ENCODE measurements at places on chromosomes 3 and 15.

DNA sequence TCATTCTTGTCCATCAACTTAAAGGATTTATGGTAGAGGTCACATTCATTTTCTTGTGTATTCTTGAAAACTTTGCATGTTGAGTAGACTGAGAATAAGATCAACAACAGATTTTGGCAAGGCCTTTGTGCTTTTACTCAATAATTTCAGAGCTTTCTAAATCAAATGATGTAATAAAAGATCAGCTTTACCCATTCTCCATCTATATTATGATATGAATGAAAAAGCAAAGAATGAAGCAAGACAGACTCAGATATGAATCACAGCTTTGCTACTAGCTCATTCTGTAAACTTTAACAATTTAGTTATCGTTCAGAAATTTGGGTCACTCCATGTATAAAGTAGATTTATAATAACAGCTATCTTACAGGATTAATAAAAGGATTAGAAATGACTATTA lies 275.8 kb upstream of the ARL6 start:
- no peak for DNase-seq

- no peak for DNase-seq
Observed at GRCh38 chr3:12780751-12781150, 15.7 kb upstream of the CAND2 start.

GRCh38 chr3:147756476-147756875 lies 347.3 kb downstream of the ZIC1 start:
- no peak for DNase-seq

- peak; percentile 58 for DNase-seq
Observed at GRCh38 chr15:72599855-72600464, 54.5 kb upstream of the GOLGA6B start.

GRCh38 chr3:191139736-191140135 lies 59.3 kb upstream of the OSTN start:
- no peak for DNase-seq

- DNase-seq, result no peak
Observed at GRCh38 chr15:28051955-28052633, 47.0 kb downstream of the OCA2 start.

- no peak for DNase-seq
Observed at GRCh38 chr15:31032961-31033371, 41.5 kb upstream of the MTMR10 start.

DNA sequence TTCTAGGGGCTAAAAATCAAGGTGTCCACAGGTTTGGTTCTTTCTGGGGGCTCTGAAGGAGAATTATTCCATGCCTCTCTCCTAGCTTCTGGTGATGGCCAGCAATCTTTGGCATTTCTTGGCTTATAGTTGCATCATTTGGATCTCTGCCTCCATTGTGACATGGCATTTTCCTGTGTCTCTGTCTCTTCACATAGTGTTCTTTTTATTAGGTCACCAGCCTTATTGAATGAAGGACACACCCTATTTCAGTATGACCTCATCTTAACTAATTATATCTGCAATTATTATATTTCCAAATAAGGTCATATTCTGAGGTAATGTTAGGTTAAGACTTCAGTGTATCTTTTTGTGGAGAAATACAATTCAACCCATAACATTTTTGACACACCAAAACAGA lies 3.2 kb upstream of the GBE1 start:
- DNase-seq, result no peak

- no peak for DNase-seq
Observed at GRCh38 chr15:91599261-91599660, 254.2 kb upstream of the SLCO3A1 start.

GRCh38 chr15:24067733-24068501 lies 380.8 kb upstream of the NDN start:
- no peak for DNase-seq

- no peak for DNase-seq
Observed at GRCh38 chr15:62605282-62605681, 437.3 kb upstream of the TPM1 start.

- DNase-seq, result no peak
Observed at GRCh38 chr15:89860431-89860830, 33.4 kb downstream of the AP3S2 start.

DNA sequence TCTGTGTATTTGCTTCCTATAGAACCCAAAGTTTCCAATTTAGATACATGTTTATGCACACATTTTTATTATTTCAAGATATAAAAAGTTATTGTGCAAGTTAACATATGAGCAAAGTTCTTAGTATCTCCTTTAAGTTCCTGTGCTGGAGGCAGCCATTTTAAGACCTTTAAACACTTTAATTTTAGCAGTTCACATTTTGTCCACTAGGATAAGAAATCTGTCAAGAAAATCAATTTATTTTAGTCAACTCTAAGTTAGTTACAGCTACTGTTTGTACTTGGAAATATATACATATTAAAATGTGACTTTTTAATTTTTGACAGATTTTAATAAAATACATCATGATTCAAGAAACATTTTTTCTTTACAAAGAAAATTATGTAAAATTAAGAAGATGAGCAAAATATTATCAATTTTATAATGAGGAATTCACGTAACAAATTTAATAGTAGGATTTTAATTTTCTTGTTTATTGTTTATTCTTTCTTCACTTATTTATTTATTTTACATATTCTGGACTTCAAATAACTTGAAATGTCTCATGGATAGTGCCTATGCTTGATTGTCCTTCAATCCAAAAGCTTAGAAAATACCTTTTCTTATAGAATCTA lies 402.6 kb upstream of the GBE1 start:
- DNase-seq, result peak; percentile 5

DNA sequence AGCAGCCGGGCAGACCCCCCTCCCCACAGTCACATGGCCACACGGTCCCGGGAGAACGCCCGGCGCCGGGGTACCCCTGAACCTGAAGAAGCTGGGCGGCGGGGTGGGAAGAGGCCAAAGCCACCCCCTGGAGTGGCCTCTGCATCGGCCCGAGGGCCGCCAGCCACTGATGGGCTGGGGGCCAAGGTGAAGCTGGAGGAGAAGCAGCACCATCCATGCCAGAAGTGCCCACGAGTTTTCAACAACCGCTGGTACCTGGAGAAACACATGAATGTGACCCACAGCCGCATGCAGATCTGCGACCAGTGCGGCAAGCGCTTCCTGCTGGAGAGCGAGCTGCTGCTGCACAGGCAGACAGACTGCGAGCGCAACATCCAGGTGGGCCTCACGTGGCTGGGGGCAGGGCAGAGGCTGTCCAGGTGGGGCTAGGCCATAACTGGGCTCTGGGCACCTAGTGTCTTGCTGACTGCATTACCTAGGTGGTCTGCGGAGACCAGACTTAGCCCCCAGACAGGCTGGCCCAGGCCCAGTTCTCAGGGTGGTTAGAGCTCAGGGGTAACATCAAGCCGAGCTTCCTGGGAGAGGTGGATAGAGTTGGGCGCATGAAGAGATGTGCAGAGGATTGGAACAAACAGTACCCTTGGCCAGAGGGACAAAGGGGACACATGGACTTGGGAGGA lies 6.1 kb downstream of the ZBTB47 start:
- DNase-seq, result no peak

DNA sequence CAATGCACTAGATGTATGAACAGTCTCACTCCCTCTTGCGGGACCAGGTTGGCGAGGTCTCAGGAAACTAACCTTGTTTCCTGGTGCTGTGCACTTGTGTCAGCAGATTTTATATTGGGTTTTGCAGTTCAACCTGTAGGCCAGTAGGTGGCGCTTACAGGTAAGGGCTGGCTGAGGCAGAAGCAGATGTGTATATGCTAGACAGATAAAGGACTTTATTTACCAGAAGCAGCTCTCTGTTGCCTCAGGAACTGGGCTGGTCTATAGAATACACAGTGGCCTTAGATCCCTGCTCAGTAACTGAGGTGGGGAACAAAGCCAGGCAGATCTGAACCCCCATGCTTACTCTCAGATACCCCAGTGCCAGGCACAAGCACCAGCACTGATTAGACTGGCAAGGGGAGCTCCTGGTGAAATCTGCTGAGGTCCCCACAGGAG lies 296.8 kb downstream of the DOCK3 start:
- DNase-seq, result peak; percentile 36

GRCh38 chr3:47000198-47000815 lies 20.8 kb downstream of the NBEAL2 start:
- DNase-seq, result no peak

DNA sequence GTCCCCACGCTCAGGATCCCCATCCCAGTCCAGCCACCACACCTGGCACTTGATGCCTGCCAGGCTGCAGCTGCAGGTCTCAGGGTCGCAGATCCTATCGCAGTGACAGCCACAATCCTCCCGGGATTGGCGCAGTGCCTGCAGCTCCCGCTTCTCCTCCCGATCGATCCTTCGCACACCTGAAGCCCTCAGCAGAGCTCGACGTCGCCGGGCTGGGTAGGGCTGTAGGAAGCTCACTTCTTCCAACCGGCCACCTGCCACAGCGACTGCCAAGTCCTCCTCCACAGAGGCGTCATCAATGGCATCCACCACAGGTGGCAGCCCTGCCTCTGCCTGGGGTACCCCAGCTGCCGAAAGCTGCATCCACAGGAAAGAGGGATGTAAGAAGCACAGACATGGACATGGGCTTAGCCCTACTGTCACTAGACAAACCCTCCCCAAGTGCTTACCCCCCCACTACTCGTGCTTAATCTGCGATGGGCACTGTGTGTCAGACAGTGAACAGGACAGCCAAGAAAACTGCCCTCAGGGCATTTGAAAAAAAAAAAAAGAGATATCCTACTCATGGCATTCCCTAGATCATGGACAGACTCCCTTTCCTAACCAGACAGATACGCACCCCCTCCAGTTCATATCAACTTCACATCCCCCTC lies 9.2 kb downstream of the CSRNP1 start:
- no peak for DNase-seq

GRCh38 chr3:72230774-72231379 lies 445.9 kb upstream of the PROK2 start:
- DNase-seq, result no peak

DNA sequence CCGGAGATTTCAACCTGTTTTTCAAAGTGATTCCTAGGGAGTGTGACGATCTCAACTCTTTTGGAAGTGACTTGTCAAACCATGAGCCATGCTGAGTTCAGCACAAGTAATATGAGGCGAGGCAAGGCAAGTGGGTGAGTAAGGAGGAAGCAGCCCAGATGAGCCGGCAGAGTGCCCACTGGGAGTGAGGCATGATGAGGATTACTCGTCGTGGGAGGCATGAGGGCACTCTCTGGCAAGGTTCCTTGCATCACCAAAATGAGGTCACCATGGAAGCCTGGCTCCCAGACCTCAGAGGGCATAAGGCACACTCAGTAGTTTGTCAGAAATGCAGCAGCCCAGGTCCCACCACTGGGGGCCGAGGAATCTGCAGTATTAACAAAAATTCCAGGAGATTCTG lies 636.1 kb downstream of the MAGI1 start:
- peak; percentile 77 for DNase-seq

GRCh38 chr15:83305704-83306291 lies 21.3 kb upstream of the BNC1 start:
- DNase-seq, result no peak

DNA sequence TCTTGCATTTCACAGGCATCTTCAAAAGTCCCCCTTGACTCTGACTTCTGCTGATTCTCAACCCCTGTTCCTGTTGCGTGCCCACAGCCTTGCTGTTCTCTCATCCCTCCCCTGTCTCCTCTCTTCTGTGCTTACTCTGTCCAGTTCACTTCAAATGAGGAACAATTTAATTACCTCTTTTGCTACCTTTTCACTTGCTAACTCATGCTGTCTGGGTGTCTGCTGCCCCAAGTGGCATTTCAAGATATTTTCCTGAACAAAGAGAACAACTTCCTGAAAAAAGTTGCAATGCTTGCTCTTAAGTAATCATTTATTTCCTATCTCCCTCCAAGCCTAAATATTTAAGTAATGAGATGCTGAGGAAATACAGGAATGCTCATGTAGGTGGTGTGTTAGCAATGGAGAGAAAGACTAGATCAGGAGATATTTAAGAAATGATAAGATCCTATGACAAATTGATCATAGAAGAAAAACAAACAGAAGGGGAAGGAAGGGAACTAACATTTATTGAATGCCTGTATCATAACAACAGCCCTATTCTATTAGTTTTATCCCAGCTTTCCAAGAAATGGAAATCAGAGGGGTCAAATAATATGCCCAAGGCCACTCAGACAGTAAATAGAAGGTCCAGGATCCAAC lies 42.2 kb downstream of the SV2B start:
- peak; percentile 62 for DNase-seq

DNA sequence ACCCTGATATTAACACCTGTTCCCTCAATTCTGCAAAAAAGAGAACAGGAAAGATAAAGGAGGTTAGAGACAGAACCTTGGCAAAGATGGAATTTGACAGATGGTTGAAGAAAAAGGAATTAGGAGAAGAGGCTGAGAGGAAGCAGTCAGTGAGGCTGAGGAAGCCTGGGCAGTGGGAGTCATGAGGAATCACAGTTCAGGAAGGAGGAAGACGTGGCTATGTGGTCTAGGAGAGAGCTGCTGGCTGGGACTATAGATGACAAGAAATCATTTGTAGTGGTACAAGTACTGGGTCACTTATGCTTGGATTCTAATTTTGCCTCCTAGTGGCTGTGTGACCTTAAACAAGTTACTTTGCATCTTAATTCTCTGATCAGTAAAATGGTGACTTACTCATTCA lies 49.0 kb downstream of the LARS2 start:
- DNase-seq, result peak; percentile 80

- no peak for DNase-seq
Observed at GRCh38 chr3:152019508-152019907, 146.1 kb downstream of the SUCNR1 start.

GRCh38 chr3:85864896-85865295 lies 906.1 kb downstream of the CADM2 start:
- DNase-seq, result peak; percentile 63

DNA sequence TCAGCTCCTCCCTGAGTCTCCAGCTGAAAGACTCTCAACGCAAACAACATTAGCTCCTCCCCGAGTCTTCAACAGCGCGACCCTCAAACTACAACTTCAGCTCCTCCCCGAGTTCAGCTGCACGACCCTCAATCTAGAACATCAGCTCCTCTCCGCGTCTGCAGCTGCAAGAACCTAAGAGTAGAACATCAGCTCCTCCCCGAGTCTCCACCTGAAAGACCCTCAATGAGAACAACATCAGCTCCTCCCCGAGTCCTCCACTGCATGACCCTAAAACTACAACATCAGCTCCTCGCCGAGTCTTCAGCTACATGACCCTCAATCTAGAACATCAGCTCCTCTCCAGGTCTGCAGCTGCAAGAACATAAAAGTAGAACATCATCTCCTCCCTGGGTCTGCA lies 78.3 kb downstream of the TFRC start:
- DNase-seq, result no peak

DNA sequence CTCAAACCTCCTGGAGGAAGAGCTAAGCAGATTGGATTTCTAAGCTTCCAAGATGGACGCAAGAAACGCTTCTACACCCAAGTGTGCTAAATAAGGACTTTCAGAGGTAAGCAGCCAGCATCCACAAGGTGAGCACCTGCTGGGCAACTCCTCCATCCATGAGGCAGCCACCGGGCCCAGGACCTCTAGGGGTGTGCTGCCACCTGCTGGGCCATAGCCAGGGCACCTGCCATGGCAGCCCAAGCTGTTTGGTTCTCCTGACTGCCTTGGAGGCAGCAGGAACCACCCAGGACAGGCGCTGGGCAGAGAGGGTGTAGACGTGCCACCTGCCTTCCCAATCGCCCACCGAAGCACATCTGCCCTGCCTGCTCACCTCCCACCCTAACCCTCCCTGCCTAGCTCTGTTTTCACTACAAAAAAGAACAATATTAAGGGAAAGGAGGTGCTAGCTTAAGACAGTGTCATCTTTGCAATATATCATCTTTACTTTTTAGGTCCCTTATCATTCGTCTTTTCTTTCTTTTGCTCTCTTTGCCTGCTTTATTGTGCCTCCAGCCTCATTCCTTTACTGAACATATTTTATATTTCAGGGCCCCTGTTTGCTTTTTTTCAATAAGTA lies 12.9 kb downstream of the C15orf62 start:
- peak; percentile 69 for DNase-seq

- no peak for DNase-seq
Observed at GRCh38 chr15:32729700-32730395, 12.0 kb downstream of the GREM1 start.

Measured in cerebellar cortex (tissue), 1 donor.